Fibroblast of the aortic adventitia (primary cell): ENCODE measurements at places on chromosomes 6 and 20. TPM values are rescaled to one million over a fixed set of nuclear protein-coding genes. Genes with fewer than 3 reads are reported as not detected.

MPIG6B gene
- total RNA-seq: not detected in 2 replicates

STX11 gene
- 0.16 and 3.5 TPM in 2 replicates for total RNA-seq

C20orf144 gene
- 0.16 and 0.18 TPM in 2 replicates for total RNA-seq

KIF3B gene
- total RNA-seq: 33.1 and 36.8 TPM in 2 replicates

CTAGE9 gene
- total RNA-seq: not detected in 2 replicates

LY6G6C gene
- total RNA-seq: not detected in 2 replicates

SLC16A10 gene
- total RNA-seq: not detected in 2 replicates

B3GAT2 gene
- not detected in 2 replicates for total RNA-seq

CD109 gene
- 39.2 and 170 TPM in 2 replicates for total RNA-seq

KIF25 gene
- not detected in 2 replicates for total RNA-seq

GRCh38 chr6:106084106-106084988 is 1.8 kb upstream of the PRDM1 start:
- peak; percentile 83 for DNase-seq

DNA sequence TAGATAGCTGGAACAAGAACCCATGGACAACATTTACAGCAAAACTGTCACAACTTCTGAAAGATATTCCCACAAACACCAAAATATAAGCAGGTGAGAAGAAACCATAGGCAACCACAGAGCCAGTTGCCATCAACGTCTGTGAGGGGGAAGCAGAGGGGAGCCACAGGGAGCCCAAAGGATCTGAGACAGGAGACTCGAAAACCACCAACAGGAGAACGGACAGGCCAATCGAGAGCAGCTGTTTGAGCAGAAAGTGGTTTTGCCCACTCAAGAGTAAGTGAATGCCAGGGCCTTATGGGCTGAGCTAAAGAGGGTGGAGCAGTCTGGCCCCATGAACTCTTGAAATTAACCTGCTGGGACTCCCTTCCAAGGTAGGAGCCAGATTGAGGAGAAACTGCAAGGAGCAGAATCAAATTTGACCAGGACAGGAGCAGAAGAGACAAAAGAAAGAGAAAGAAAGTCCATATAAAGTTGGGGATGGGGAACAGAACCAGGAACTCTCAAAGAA is 195.4 kb downstream of the ANKRD60 start:
- DNase-seq: no peak

GRCh38 chr20:40238511-40238910 is 450.5 kb downstream of the MAFB start:
- DNase-seq: no peak

GRCh38 chr6:119347466-119348095 is 2.0 kb downstream of the MAN1A1 start:
- peak; percentile 19 for DNase-seq

GRCh38 chr6:8182902-8183665 is 80.7 kb upstream of the EEF1E1 start:
- DNase-seq: peak; percentile 42

GRCh38 chr6:34390531-34391472 is 1.7 kb downstream of the NUDT3 start:
- peak; percentile 89 for DNase-seq

DNA sequence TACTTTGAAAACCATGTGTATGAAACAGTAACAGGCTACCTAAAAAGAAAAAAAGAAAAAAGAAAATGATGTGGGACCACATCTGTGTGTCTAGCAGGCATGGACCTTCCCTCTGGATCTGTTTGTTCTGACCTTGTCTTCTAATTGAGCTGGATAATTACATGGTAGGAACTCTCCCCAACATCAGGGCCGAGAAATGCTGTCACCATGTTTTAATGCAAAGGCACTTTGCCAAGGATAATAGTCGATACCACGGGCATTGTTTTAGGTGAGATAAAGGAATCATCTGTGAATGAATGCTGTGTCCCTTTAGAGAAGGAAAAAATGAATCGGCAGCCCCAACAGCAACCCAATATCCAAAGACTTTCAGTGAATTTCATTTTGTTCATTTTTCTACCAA is 149.1 kb downstream of the ZDHHC14 start:
- DNase-seq: no peak

DNA sequence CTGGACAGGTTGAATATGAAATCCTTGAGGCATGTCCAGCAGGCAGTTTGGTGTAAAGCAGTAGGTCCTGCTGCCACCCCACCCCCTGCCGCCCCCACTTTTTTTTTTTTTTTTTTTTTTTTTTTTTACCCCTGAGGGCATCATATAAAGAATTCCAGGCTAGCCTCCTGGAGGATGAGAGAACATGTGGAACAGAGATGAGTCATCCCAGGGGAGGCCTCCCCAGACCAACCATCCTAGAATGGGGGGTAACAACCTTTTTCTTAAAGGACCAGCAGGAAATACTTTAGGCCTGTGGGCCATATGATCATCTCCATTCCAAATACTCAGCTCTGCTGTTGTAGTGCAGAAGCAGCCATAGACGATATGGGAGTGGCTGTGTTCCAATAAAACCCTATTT is 170.9 kb downstream of the GJA10 start:
- DNase-seq: no peak

- peak; percentile 69 for DNase-seq
These were observed 7.9 kb upstream of the ITPR3 start for GRCh38 chr6:33613146-33613794.

GRCh38 chr20:32130352-32130751 is 20.8 kb downstream of the TM9SF4 start:
- no peak for DNase-seq

DNA sequence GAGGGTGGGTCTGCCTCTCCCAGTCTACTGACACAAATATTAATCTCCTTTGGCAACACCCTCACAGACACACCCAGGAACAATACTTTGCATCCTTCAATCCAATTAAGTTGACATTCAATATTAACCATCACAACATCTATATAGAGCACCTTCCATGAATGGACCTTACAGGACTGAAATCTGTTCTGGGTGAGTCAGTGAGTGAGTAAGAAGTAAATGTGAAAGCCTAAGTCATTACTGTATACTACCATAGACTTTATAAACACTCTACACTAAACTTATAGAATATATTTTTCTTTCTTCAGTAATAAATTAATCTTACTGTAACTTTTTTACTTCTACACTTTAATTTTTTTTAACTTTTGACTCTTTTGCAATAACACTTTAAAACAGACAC is 993.8 kb upstream of the MAP3K7 start:
- DNase-seq: no peak

DNA sequence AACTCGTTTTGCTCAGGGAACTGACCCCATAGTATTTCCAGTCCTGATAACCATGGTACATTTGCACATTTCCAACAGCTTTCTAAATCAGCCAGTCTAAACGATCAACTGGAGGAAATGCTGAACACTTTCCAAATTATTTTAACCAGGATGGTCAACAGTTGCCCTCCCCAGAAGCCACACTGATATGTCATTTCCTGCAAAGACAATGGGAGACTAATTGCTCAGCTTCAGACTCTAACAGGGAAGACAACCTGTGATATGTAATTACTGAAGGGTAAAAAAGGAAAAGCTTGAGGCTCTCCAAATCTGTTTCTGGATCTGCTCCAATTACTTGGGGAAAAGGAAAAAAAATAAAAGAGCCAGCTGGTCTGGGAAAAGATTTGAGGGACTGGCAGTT is 88.8 kb downstream of the FYN start:
- DNase-seq: peak; percentile 67

DNA sequence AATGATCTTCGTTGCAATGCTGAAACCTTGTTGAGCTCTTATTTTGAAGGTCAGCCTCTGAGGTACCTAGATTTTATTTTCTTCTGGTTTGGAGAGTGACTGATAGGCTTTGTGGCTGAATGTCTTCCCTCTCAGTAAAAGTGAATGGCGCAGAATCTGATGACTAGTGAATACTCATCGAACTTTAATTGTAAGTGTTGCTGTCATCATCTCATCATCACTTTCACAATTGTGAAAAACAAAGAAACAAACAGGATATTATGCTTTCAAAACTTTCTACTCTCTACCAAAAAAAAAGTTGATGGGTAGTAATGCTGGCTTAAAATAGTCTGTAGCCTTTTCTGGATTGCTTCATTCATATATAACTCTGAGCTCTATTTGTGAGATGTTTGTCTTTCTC is 239.5 kb upstream of the RAB32 start:
- no peak for DNase-seq

DNA sequence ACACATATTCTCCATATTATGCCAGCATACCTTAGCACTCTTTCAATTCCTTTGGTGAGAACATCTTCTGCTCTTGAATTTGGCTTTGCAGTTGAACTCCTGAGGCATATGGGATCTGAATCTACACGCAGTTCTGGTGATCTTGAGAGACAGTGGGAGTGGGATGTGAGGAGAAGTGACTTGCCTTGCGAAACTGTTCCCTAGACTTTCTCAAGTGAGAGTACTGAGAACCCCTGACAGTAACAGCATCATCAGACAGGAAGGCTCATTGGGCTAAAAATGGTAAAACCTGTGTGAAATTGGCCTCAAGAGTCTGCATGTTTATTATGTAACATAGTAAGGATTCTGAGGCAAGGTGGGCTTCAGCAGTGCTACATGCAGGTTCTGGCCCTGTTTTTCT is 49.1 kb upstream of the CEP85L start:
- DNase-seq: no peak

GRCh38 chr6:35064290-35064689 is 76.8 kb downstream of the TCP11 start:
- no peak for DNase-seq

DNA sequence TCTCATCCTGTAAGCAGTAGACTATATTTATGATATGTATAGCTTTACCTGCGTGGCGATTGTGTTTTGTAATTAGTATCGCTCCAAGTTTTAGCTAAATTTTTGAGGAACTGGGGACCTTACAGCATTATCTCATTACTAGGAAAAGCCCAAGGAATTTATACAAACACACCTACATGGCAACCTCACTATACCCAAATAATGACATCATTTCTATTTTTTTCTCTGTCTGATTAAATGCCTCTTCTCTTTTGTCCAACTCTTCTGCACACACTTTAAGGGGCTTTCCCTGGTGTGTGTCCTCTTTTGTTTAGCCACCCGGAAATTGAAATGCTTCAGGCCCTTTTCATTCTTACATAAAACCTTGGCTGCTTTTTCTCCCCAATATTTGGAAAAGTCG is 82.9 kb upstream of the EXOC2 start:
- no peak for DNase-seq

DNA sequence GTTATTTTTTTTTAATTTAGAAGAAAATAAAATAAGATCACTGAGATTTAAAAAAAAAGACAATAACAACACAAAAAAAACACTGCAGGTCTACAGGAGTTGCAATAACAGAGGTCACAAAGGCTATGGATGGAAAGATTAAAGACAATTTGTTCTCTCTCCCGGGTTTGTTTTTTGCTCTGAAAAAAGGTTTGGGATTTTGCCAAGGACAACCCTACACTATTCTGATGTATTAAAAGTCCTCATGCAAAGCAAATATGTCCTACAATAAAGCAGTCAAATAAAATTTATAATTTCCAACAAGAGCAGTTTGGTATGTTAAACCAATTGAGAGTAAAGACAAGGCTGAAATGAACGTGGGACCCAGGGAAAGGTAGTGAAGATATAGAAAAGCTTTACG is 55.6 kb downstream of the PTPRK start:
- peak; percentile 12 for DNase-seq

DNA sequence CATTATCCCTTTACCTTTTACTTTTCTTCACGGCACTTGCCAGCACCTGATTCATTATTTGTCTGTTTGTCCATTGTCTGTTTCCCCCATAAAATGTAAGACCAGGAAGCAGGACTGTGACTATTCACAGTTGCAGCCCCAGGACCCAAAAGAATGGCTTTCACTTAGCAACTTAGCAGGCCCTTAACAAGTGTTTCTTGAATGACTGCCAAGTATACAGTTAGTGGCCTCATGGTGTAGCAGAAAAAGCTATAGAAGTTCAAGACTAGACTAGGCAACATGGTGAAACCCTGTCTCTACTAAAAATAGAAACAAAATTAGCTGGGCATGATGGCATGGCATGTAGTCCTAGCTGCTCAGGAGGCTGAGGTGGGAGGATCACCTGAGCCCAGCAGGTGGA is 4.3 kb downstream of the SLC26A8 start:
- no peak for DNase-seq

GRCh38 chr6:89281779-89282246 is 33.3 kb downstream of the GABRR2 start:
- DNase-seq: peak; percentile 16

DNA sequence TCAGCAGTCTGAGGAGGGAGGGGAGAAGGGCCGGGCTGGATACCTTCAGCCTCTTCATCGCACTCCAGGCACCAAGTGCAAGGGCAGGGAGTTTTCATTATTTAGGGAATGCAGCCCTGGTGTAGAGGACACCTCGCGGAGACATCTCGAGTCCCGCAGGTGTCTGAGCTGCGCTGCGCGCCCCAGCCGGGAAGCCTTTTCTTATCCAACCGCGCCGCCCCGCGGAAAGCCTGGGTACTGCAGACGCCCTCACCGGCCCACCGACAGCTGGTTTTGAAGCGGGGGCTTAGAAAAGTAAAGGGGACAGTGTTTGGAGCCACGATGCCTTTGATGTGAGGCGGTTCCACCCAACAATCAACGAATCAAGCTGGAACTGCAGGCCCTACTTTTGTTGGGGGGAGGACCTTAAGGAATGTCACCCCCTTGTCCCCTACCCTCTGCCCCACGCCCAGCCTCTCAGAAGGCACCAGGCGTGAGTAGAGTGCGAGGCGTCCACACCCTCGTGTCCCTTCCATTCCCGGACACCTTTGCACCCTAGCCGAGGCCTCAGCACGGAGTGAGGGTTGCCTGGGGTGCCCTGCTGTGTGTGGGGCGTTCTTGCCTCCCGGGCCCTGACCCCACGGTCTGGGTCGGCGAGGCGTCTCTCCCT is 8.6 kb downstream of the NKX2-2 start:
- DNase-seq: peak; percentile 46

DNA sequence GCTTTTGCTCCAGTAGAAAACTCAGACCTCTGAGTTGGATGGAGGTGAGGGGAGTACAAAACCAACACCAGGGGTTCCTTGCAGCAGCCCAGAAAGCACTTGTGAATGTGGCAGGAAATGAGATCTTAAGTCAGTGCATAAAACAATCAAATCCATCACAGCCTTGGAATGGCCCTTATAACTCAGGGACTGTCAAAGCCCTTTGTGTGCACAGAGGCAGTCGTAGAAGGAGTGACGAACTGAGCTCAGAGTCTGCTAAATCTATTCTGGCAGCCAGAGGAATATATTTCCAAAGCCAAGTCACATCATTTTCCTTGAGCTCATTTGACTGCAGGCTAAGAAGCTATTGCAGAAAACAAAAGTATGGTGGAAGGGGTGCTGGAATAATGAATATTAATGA is 676.6 kb downstream of the DHX35 start:
- DNase-seq: no peak

GRCh38 chr20:19252451-19253120 is 40.1 kb downstream of the SLC24A3 start:
- DNase-seq: no peak

GRCh38 chr6:108914235-108915022 is 66.2 kb downstream of the ARMC2 start:
- DNase-seq: no peak
